ENCODE measurements at places on chromosomes 12 and 14. TPM values are rescaled to one million over a fixed set of nuclear protein-coding genes. Genes with fewer than 3 reads are reported as not detected.

ANGEL1 gene
- polyA plus RNA-seq = 9.7 TPM

DNA sequence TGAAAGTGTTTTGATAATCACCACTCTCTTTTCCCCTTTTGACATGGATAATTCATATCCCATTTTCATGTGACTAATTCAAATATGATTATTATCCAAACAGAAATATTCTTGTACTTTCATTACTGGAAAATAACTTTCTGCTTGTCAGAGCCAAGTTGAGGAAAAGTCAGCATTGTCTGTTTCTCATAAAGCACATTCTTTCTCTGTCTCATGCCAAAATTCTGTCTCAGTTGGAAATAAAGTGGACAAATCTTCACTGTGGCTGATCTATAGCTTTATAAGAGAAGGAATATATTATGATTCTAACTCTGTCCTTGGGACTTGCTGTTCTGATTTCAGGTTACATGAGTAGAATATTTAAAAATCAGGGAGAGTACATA, 22.7 kb upstream of the PRICKLE1 start:
- no peak for DNase-seq

DNA sequence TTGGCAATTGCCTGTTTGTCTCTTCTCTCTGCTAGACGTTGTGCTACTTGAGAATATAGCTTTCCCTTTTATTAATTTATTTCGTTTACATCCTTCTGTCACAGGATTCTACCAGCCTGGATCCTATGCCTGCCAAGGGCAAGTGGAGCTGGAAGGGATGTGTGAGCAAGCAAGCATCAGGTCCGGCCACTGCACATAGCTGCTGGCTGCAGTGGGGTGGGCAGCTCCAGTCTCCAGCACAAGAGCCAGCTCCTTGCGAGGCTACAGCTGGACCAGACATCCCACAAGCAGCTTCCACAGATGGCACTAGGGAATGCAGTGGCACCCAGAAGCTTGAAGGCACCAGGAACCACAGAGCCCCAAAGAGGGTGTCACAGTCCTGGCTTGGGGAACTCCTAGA, 225.0 kb downstream of the KCNC2 start:
- no peak for DNase-seq

- no peak for DNase-seq
Observed at GRCh38 chr14:26282578-26282977, 315.3 kb downstream of the NOVA1 start.

DNA sequence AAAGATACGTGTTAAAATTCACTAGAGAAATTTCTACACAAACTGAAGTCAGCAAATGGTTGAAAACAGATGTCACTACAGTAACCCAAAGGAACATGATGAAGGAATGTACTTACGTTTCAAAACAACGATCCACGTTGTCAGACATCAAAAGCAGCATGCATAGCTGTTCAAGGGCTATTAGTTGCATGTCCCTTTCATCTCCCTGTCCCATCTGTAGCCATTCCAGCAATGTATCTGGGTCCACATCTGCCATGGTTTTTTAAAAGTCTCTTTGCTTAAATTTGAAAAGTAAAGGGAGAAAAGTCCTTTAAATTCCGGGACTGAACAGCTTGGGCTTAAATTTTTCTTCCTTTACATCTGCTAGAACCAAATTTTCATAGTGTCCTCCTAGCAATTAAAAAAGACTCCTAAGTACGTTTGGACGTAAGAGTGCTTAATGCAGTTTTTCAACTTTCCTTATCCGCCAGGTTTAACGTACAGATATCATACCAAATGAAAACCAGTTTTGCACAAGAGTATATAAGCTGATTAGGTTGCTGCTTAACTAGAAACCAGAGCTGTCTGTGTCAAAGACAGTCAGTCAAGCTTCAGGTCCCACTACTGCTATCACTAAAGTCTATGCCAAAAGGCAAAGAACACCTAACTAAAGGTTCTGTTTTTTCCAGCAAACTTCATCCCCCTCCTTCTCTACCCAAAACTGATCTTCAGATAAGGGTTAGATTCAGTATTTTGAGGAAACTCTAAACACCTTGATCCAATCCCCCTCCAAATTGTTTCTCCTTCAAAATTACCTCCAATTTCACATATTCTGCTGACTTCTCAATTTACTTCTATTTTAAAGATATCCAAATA, 1.7 kb downstream of the HECTD1 start:
- no peak for DNase-seq

DNA sequence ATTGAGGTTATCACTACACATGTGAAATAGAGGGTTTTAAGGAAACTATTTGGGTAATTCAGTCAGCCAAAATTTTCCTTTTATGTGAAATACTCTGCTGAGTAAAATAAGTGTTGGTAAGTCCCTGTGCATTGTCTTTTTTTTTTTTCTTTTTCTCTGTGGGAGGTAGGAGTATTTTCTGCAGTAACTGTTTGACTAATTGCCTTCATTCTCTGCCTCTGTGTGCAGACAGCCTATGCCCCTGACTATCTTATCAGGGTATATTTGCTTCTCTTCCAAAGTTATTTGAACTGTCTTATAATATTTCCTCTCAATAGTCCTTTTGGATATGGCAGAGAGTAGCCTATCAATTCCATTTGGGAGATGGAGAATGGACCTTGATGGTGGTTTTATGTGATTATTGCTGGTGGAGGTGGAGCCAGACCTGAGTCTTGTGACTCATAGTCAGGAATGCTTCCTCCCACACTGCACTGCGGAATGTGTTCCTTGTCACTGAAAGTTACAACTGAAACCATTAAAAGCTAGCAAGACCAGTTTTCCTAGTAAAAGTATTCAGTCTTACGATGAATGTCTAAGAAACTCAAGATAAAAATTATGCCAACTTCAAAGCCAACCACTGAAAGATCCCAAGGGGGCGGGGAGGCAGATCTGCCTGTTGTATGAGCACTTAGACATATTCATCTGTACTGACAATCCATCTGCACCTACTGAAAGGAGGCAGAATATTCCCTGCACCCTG, 40.9 kb upstream of the STXBP6 start:
- DNase-seq = peak; percentile 13

DNA sequence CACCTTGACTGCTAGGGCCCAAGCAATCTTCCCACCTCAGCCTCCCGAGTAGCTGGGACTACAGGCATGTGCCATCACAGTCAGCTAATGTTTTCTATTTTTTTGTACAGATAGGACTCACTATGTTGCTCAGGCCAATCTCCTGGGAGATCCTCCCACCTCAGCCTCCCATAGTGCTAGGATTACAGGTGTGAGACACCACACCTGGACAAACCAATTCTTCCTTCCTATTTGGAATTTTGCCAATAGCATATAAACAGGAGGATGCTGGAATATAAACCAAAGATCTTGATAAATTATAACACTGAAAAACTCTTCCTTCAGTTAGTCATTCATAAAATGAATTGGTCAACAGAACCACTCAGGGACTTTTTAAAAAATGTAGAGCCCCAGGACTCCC, 8.4 kb downstream of the ACIN1 start:
- DNase-seq = no peak

GRCh38 chr12:9673404-9674225, 4.1 kb downstream of the CLEC2D start:
- DNase-seq = peak; percentile 18
